ENCODE measurements at places on chromosomes 6 and 20.
A peak's percentile ranks its signal among the peaks of the same experiment; 100 is the strongest.

- peak; percentile 62 for DNase-seq
Measured at GRCh38 chr20:25310268-25310920, 62.5 kb downstream of the PYGB start.

GRCh38 chr6:20840675-20841074 lies 306.4 kb downstream of the CDKAL1 start:
- DNase-seq: no peak

- no peak for DNase-seq
Measured at GRCh38 chr20:5150226-5151076, 23.6 kb downstream of the CDS2 start.

GRCh38 chr6:43876602-43877001 lies 106.6 kb downstream of the VEGFA start:
- DNase-seq: no peak

DNA sequence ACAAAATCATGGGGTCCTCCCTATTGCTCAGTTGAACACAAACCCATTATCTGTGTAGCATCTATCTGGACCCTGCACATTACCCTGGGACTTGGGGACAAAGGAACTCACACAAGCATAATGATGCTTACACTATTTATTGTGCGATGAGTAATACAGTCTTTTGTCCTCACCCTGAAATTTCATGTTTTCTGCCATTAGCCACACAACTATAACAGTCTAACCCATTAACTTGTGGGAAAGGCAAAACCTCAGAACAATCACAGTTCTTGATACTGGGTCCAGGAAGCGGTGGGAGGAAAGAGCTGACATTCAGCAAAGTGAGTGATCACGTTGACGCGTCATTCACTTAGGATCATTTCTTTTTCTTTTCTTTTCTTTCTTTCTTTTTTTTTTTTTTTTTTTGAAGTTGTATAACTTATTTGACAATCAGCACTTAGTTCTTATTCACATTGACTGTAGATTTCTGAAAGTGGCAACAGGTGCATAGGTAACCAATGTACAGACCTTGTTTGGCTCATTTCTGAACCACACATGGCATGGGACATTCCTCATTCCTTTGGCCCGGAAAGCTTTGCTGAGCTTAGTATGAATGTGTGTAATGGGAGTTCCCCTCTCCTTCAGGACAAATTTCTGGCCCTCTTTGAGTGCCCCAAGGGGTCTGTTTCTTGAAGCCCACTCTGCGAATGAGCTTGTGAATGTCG lies 94.8 kb upstream of the CNKSR3 start:
- no peak for DNase-seq

GRCh38 chr20:38840894-38841470 lies 35.5 kb downstream of the PPP1R16B start:
- no peak for DNase-seq

DNA sequence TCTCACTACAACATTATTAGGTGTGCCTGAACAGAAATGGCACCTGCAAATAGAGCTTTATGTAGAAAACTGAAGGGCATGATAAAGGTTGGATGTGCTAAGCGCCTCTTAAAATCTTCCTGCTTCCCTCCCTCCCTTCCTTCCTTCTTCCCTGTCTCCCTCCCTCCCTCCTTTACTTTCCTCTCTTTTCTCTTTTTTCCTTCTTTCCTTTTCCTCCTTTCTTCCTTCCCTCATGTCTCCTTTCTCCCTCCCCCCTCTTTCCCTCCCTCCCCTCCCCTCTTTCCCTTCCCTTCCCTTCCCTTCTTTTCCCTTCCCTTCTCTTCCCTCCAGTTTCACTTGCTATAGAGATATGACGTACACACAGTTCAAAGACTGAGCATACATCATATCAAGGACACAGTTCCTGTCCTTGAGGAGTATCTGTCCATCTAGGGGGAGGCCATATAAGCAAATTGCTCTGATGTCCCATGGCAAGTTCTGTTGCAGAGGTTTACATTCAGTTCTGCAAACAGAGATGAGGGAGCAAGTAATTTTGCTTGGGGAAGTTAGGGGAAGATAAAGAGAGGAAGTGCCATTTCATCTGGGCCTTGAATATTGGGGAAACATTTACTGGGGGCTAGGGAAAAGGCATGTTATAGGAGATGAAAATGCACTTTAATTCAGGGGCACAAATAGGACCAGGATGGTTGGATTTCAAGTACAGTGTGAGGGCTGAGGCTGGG lies 79.0 kb upstream of the EEF1E1 start:
- no peak for DNase-seq

DNA sequence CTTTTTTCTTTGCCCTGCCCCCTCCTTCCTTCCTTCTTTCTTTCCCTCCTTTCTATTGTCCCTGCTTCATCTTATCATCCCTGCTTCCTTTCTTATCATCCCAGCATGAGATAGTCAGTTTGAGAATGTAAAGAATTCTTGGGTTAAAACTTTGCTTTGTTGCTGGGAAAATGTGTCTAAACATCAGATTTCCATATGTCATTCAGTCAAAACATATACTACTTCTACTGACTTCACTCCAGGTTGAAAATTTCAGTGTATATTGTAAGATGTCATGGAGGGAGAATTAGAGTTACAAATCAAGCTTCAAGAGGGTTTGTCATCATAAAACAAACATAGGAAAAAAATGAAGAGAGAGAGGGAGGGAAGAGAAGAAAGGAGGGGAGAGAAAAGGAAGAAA lies 358.4 kb upstream of the SOX4 start:
- no peak for DNase-seq

- no peak for DNase-seq
Measured at GRCh38 chr20:53077373-53078205, 105.4 kb downstream of the TSHZ2 start.
